ENCODE measurements at places on chromosomes 3 and 15.

GRCh38 chr15:39125904-39126303, 455.0 kb upstream of the THBS1 start:
- no peak for DNase-seq

DNA sequence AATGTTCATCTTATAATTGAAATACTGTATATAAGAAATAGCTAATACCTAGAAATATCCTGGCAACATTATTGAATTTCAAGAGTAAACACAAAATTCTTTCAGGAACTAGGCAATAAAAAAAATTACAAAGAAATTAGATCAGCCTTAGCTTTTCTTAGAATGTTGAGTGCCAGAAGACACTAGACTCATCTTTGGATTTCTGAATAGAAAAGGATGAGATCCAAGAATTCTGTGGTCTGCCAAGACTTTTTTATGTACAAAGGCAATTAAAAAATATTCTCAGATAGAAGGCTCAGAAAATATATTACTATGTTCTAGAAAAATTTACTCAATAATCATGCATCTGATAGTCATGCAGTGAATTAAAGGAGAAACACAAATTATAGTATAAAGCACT, 294.5 kb upstream of the CDIN1 start:
- no peak for DNase-seq

GRCh38 chr3:69252631-69253030, 130.2 kb upstream of the LMOD3 start:
- no peak for DNase-seq

- DNase-seq, result no peak
These were observed 20.1 kb downstream of the ZNF80 start for GRCh38 chr3:114217266-114217665.

- no peak for DNase-seq
These were observed 43.9 kb upstream of the TMEM158 start for GRCh38 chr3:45269952-45270351.

DNA sequence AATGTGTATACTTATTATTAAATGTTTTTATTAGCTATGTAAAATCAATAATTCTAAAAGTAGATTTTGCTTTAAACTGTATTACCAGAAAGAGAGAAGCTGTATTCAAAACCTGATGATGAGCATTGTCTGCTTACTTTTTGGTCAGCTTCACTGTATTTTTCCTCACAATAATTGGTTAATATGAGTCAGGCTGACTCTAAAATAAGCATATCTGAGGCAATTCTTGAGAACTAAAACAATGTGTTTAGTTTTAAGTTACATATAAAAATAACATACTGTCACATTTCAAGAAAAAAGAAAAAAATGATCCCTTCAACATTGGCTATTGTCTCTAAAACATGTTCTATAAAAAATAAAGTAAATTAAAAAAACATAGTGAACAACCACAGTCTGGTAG, 66.1 kb downstream of the EPHA3 start:
- no peak for DNase-seq

DNA sequence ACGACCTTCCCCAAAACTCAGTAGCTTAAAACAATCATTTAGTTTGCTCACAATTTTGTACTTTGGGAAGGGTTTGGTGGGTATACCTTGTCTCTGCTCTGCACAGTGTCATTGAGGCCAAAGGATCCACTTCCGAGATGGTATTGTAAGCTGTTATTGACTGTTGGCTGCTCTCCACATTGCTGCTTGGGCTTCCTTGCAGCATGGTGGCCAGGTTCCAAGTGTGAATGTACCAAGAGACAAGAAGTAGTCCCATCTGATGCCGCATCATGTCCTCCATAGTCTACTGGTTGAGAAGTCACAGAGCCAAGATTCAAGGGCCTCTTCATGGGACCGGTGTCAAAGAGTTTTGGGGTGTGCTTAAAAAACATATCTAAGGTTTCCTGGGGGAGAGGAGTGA, 268.5 kb downstream of the PLCL2 start:
- no peak for DNase-seq

GRCh38 chr3:39445927-39446326, 21.6 kb upstream of the MOBP start:
- no peak for DNase-seq

GRCh38 chr3:172140499-172141391, 101.4 kb downstream of the FNDC3B start:
- DNase-seq, result no peak

DNA sequence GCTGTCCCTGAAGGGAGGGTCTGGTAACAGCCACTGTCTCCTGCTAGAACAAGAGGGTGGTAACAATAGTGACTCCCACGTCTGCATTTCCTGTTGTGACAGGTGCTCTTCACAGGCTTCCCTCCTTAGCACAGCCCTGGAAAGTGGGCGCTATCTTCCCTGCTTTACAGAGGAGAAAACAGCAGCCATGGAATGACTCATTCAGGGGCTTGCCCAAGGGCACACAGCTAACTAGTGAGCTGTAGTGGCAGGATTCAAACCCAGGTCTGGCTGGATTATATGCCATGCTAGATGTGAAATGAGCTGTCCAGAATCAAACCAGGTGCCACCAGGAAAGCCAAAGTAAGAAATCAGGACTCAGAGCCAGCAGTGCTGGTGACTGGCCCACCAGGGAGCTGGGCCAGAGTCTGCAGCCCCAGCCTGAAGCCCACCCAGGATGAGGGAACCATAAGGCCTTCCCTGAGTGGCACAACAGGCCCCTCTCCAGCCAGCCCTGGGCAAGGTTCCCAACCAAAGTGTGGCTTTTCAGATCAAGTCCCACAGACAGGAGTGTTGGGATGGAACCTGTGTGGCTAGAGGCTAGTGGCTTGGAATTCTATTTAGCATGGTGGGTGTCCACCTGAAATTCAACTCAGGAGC, 102.4 kb downstream of the ETFA start:
- DNase-seq, result no peak

DNA sequence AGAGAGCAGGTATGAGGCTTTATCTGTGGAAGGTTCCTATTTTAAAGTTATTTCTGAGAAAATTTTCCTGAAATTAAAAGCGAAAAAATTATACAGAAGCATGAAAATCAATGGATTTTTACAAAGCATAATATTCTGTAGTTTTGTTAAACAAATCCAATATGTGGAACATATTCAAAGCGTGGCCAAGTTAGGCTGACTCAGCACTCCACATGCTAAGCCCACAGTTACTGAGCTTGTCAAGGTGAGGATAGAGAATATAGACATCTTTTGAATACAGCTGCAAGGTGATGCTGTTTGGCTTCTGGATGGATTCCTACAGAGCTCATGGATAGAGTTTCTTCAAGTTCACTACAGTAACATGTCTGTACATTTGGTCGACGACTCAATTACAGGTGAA, 302.5 kb downstream of the C3orf38 start:
- DNase-seq, result no peak

All from memory B cell (primary cell).